NCI-H226 (cell line): ENCODE measurements at places on chromosomes 1 and 21.
A peak's percentile ranks its signal among the peaks of the same experiment; 100 is the strongest.

GRCh38 chr1:95035536-95035935 lies 37.2 kb downstream of the ALG14 start:
- DNase-seq, result peak; percentile 88

- DNase-seq, result no peak
Measured at GRCh38 chr1:172537827-172538391, 5.0 kb downstream of the SUCO start.

- no peak for DNase-seq
Measured at GRCh38 chr1:78069784-78070183, 24.0 kb downstream of the GIPC2 start.

GRCh38 chr1:42979896-42980800 lies 21.5 kb upstream of the SLC2A1 start:
- no peak for DNase-seq

GRCh38 chr1:229281339-229281926 lies 10.5 kb downstream of the RAB4A start:
- no peak for DNase-seq

- DNase-seq, result peak; percentile 100
Measured at GRCh38 chr1:59150577-59151386, 146.1 kb upstream of the FGGY start.

GRCh38 chr1:233607252-233608119 lies 6.4 kb upstream of the KCNK1 start:
- peak; percentile 5 for DNase-seq

DNA sequence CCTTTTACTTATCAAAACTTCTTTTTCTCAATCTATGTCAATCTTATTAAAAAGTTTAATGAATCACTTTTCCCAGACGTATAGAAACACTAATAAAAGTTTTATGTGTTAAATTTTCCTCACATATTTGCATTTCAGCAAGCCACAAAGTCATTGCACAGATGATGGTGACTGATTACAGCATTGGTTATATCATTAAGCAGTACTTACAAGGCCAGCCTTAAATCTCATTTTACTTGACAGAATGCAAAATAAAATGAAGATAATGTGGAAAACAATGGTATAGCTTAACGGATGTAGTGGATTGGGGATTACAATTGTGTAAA lies 39.5 kb downstream of the TMEM200B start:
- DNase-seq, result no peak

DNA sequence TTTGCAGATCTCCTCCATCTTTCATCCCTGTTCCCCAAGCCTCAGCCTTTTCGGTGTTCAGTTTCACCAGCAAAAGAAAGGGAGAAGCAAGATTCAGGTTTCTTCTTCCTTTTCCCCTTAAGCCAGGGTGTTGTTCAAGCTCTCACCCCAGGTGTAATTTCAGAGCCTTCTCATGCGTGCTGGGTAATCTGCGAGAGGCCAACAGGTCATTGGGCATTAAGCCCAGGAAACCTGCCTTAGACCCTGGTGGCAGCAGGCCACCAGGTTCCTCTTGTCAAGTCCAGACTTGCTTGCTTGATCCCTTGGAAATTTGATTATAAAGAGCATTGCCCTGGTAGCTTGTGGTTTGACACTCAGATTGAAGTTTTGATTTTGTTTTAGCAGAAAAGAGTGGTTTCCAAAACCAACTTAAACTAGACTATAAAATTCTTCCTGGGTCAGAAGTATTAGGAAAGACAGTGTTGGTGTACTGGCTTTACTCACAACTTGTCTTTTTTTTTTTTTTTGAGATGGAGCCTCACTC lies 6.9 kb downstream of the AKR1A1 start:
- no peak for DNase-seq

DNA sequence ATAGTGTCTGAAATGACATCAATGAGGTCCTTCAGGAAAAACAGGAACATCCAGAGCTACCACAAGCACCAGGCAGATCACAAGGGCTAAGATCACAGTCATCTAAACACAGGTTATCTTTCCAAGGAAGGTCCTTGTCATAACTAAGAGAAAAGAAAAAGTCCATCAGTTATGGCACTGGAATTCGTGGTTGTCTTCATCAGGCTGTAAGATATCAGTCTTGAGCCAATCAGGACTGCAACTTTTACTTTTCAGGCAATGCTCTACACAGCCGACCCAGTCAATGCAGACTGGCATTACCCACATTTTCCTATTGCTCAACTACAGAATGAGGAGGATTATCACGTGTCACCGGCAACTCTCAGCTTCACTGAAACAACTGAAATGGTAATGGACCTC lies 26.4 kb downstream of the SORT1 start:
- DNase-seq, result peak; percentile 83

GRCh38 chr1:3477241-3477995 lies 23.0 kb downstream of the ARHGEF16 start:
- DNase-seq, result no peak

DNA sequence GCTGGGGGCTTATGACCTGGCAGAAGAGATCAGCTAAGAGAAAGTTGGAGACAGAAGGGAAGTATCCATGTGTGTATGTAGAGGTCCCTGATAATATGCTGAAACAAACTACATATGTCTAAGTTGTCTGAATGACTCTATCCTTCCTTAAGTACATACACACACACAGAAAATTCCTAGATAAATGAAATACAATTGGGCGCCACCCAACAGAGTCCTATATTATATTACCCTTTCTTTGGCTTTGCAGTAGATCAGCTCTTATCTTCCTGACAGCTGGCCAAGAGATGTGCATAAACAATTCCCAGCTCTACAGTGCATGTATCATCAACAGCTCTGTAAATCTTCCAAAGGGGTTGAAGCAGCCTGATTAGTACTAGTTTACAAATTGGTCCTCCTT lies 40.1 kb downstream of the SORT1 start:
- peak; percentile 58 for DNase-seq

- DNase-seq, result no peak
Measured at GRCh38 chr1:76501586-76502219, 365.6 kb upstream of the ST6GALNAC5 start.

- no peak for DNase-seq
Measured at GRCh38 chr1:62082456-62083363, 111.9 kb upstream of the L1TD1 start.

DNA sequence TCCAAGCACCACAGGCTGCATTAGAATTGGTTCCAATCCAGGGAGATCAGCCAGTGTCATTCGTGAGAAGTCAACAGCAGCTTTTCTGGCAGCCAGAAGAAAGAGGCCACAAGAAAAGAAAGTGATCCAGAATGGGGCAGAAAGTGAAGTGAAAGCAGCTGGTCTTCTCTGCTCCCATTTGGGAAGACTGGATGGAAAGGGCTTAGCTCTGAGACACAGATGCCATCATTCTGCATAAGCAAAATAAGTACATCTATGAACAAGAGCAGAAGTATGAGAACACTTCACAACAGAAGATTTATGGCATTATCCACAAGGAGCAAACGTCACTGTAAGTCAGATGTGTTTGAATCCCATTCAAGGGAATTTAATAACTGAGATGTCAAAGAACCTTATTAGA lies 326.5 kb upstream of the ESRRG start:
- no peak for DNase-seq
